Hypothalamus (tissue), 51 donors: ENCODE measurements at places on chromosomes 2 and 18.
A peak's percentile ranks its signal among the peaks of the same experiment; 100 is the strongest.

GRCh38 chr18:37501136-37501535 is 64.5 kb downstream of the CELF4 start:
- no peak for DNase-seq

DNA sequence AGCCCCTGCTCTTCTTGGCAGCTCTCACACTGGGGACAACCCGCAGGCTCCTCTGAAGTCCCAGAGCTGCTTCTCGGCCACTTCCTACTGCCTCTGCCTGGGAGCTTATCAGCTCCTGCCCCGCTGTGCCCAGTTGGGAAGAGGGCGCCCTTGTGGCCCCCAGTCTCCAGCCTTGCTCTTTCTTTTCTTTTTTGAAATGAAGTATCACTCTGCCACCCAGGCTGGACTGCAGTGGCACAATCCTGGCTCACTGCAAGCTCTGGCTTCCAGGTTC is 20.6 kb upstream of the ALPI start:
- no peak for DNase-seq

GRCh38 chr18:37937287-37937686 is 371.7 kb upstream of the CELF4 start:
- no peak for DNase-seq

GRCh38 chr2:231522418-231523180 is 7.6 kb downstream of the NMUR1 start:
- DNase-seq = peak; percentile 19

GRCh38 chr2:64203131-64203857 is 59.1 kb upstream of the PELI1 start:
- no peak for DNase-seq
